ENCODE measurements at places on chromosomes 11 and 22. TPM values are rescaled to one million over a fixed set of nuclear protein-coding genes. Genes with fewer than 3 reads are reported as not detected.

Gene OR52B2
- total RNA-seq = not detected

Gene LDHAL6A
- total RNA-seq = 0.17 TPM

Gene SLC36A4
- total RNA-seq = 10.8 TPM

Gene SLC16A8
- not detected for total RNA-seq

Gene TMEM151A
- total RNA-seq = 0.30 TPM

Gene SPDYC
- not detected for total RNA-seq

Gene OR8G1
- total RNA-seq = not detected

Gene SLC5A12
- total RNA-seq = not detected

Gene MMP1
- total RNA-seq = 14.6 TPM

Gene OR5AP2
- not detected for total RNA-seq

Gene BCO2
- under 0.01 TPM for total RNA-seq

Gene TMEM132A
- total RNA-seq = 69.7 TPM

Gene SEPTIN5
- 8.4 TPM for total RNA-seq

Gene TMPRSS13
- total RNA-seq = not detected

Gene ARHGAP8
- not detected for total RNA-seq

Gene CPT1B
- total RNA-seq = 0.17 TPM

Gene RIMBP3B
- total RNA-seq = 0.30 TPM

Gene C11orf97
- not detected for total RNA-seq

Gene IL10RA
- total RNA-seq = not detected

Gene RAB36
- 3.1 TPM for total RNA-seq

Gene ADORA2A
- total RNA-seq = 0.15 TPM

Gene SAA2
- total RNA-seq = not detected

Gene GATD1
- 26.3 TPM for total RNA-seq

Gene NPAS4
- total RNA-seq = not detected

Gene CD3E
- not detected for total RNA-seq

Gene SMDT1
- 4.2 TPM for total RNA-seq

Gene RIBC2
- 1.0 TPM for total RNA-seq

Gene OR52A1
- not detected for total RNA-seq

Gene SLC1A2
- under 0.01 TPM for total RNA-seq

Gene GDPD5
- 1.5 TPM for total RNA-seq

Gene AIFM3
- total RNA-seq = 0.74 TPM

Gene TRIM6
- total RNA-seq = 3.7 TPM

Gene OR2AG2
- total RNA-seq = under 0.01 TPM

Gene SCGB2A2
- not detected for total RNA-seq

Gene MRGPRE
- not detected for total RNA-seq

Gene TIGD3
- not detected for total RNA-seq

Gene SEZ6L
- total RNA-seq = not detected

Gene FOLR3
- total RNA-seq = not detected

Gene CLMP
- 90.7 TPM for total RNA-seq

Gene C11orf21
- total RNA-seq = not detected

Gene FGF3
- total RNA-seq = not detected

Gene NLRP10
- 7.6 TPM for total RNA-seq

Gene SLC22A6
- not detected for total RNA-seq

Gene TRAPPC4
- 82.4 TPM for total RNA-seq

Gene DMC1
- total RNA-seq = 2.4 TPM

Gene PHOX2A
- total RNA-seq = not detected

Gene UBASH3B
- total RNA-seq = 10.6 TPM

Gene CRY2
- 4.3 TPM for total RNA-seq

Gene SYT13
- total RNA-seq = not detected

Gene OR51B2
- total RNA-seq = not detected

Gene FIBP
- total RNA-seq = 231 TPM

Gene OR52I2
- not detected for total RNA-seq

Gene BIK
- total RNA-seq = 0.30 TPM

Gene SEC14L6
- 0.50 TPM for total RNA-seq

Measured in bronchus fibroblast of lung (primary cell).